ENCODE measurements at places on chromosomes 3 and 15.

DNA sequence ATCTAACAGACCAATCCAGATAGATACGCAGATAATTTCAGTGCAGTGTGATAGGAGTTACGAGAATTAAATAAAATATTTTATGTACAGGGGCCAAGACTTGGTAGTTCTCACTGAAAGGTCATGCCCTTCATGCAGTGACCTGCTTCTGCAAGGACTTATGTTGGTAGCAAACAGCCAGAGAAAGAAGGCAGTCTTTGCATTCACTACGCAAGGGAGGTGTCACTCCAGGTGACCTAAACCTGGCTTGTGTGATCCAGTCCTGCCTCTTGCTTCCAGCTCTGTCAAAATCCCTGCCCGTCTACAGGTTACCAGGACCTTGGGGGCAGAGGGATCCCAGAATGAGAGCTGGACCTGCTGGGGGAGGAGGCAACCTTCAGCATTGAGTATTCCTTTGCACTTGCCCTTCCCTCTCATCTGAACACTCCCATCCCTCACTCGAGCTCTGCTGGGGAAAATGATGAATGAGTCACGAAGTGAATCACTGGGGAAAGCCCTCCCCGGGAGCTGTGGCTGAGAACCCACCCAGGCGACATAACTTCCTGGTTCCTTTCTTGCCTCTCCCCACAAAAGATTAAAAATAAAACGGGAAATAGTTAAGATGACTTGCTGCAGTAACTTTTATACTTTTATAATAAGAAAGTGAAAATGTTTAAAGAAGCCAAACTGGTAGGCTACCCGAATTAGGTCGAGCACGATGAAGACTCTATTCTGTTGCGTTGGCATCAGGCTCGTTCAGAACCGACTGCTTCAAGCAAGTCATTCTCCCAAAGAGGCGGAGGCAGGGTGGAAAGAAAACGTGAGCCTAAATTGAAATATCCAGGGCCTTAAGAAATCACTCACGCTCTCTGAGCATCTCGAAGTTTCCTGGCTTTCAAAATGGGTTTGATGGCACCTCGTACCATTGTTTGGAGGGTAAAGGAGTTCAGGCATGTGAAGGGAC lies 216.1 kb downstream of the SLCO3A1 start:
- DNase-seq, result peak; percentile 29

GRCh38 chr3:94429517-94429916 lies 366.7 kb downstream of the NSUN3 start:
- DNase-seq, result no peak

GRCh38 chr15:66644869-66645268 lies 57.2 kb upstream of the SMAD6 start:
- DNase-seq, result no peak

- no peak for DNase-seq
Measured at GRCh38 chr3:157071744-157072525, 88.0 kb downstream of the CCNL1 start.

GRCh38 chr15:96274698-96275097 lies 55.8 kb upstream of the NR2F2 start:
- DNase-seq, result no peak

DNA sequence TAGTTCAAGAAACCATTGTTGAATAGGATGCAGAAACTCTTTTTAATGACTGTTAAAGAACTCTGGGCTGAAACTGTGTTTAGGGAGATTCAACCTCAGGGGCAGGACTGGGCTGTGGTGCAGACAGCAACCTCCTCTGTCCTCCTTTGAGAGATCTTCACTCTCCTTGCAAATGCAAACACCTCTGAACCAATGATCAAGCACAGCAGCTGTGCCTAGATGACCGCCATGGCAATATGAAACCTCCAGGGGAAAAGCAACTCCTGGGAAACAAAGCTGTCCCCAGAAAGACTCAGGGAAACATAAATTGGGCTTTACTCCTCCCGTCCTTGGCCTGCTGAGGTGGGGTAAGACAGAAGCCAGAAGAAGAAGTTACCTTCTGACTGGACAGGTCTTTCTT lies 52.6 kb downstream of the TBC1D2B start:
- no peak for DNase-seq

- DNase-seq, result peak; percentile 71
Measured at GRCh38 chr3:129121792-129122411, at the start of gene RAB43. Gene RAB43, minus strand, starts transcription at chr3:129121804. Its CDS starts 315 bp downstream, at chr3:129121489.

DNA sequence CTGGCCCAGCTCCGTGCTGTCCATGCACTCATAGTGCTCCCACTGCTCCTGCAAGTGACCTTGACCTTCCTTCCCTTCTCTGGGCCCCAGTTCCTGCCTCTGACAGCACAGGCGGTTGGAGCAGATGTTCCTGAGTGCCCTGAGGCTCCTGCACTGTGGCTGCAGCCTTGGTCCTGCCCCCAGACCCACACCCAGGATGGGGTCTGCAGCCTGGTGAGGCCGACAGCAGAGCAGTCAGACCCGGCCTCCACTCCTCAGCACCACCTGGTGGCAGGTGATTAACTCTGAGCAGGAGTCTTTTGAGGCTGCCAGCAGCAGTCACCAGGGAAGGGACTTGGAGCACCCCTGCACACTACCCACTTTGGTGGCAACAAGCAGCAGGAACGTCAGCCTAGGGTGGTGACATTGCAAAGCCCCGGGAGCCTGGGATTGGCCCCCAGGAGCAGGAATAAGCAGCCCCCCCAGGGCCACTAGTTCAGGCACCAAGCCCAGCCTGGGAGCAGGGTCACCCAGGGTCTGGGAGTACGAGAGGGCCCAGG lies 64.6 kb downstream of the CYP11A1 start:
- no peak for DNase-seq

GRCh38 chr3:141408596-141408995 lies 40.3 kb downstream of the ZBTB38 start:
- no peak for DNase-seq

DNA sequence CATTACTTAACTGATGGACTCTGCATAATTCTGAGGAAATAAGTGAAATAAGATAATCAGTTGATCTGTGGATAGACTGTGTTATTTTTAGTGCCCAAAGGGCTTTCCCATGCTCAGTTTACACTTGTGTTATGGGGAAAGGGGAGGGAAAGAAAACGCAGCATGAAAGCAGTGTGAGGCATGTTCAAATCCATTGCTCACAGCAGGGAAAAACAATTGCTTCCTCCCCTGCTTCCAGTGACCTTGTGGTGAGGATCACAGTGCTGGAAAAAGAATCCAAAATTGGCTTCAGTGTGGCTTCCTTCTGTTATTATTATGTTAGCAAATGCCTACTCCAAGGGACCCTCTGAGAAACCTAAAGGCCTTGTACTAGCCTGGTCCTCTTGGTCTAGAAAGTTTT lies 285.1 kb upstream of the CDIN1 start:
- DNase-seq, result no peak

DNA sequence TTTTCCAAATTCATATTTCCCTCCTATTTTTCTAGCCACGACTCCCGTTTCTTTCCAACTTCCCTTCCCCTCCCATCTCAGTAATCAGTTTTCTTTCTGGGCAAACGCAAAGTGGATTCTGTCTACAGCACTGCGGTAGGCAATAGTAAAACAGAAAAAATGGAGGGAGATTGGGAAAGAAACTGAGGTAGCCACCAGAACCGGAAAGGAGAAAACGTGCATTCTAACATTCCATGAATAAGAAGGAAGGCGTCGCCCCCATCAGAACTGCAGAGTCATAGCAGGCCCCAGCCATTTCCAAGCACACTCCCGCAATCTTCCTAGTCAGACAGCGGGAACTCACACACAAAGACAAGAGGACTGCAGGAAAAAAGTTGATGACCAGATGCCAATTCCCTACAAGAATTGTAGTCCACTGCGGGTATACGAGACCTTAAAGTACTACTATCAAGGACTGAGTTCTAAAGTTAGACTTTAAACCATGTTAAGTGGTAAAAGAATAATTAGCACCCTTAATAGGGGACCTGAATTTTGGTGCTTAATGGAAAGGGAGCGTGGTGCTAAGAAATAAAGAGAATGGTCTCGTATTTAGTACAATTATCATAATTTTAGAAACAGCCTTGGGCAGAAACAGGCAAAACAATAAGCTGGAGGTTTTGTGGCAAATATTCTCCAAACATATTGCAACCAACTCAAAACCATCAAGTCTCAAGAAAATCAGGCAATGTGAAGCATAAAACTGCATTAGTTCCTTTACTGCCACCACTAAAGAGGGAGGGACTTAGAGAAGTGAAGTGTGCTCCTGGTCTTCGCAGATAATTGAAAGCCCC lies 1.4 kb downstream of the PFN2 start:
- DNase-seq, result no peak

DNA sequence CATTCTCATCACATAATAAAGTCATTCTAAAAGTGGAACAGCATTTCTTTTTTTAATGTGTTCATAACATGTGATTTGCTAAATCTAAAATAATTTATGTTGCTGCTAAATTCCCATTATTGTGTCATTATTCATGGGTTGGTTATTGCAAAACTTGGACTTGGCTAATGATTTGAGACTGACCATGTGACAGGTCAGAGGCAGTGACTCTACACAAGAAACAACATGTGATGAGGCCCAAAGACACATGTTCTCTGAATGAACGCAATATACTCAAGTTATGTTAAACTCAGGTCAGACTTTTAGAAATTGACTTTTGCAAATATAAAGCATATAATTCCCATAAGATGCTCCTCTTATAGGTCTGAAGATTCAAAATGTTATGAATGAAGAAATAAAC lies 566.1 kb downstream of the TBL1XR1 start:
- no peak for DNase-seq

- DNase-seq, result no peak
Measured at GRCh38 chr15:61146931-61147230, 82.2 kb downstream of the RORA start.

DNA sequence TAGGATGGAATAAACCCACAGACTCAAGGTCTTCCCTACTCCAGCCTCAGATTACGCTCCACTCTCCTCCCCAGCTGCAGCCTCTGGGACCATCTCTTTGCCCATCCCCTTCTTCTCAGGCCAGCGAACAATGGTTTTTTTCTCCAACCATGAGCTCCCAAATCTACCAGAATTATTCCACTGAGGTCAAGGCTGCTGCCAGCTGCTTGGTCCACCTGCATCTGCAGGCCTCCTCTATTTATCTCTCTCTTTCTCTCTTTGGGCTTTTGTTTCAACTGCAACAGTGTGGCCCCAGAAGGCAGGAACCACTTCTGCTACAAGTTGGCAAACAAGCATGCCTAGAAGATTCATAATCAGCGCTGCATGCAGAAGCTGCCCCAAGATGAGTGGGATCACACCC lies 19.1 kb downstream of the CHRM5 start:
- DNase-seq, result no peak

GRCh38 chr15:29922191-29922590 lies 99.9 kb upstream of the TJP1 start:
- DNase-seq, result no peak

DNA sequence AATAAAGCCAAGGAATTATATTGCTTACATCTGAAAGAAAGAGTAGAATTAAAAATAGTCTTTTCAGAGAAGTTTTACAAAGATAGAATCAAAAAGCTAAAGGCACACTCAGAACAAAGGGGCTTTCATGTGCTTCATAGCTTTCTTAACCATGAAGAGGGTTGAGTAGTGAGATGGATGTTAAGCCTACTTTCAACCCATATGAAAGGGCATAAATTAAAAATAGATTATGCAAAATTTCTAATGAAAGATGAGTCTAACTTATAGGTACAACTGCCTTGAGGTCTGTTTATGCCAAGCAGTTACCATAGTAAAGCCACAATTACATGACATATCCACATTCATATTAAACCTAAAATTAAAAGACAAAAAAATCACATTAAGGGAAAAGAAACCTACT lies 223.3 kb upstream of the ARHGEF26 start:
- no peak for DNase-seq

- no peak for DNase-seq
Measured at GRCh38 chr3:99982650-99983049, 131.7 kb downstream of the FILIP1L start.

- DNase-seq, result no peak
Measured at GRCh38 chr3:114019486-114019885, 36.8 kb downstream of the CCDC191 start.

- no peak for DNase-seq
Measured at GRCh38 chr15:37582852-37583251, 351.6 kb upstream of the TMCO5A start.

GRCh38 chr3:142863010-142863817 lies 25.7 kb downstream of the PCOLCE2 start:
- DNase-seq, result no peak

DNA sequence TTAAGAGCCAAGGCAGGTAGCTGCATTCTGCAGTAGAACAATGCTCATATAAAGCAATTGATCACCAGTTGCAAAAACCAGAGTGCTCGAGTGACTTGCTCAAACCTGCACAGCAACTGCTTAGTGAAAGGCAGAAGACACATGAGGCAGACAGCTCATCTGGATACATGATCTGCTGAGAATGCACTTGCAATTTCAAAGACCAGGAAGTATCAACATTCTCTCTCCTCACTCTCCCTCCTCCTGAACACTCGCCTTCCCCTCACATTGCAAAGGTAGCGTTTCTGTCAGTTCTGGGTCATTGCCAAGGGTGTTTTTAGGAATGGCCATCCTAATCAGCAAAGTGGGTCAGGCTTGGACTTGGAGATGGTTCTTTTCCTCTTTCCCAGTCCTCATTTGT lies 61.0 kb downstream of the BFSP2 start:
- no peak for DNase-seq

- DNase-seq, result no peak
Measured at GRCh38 chr3:81980596-81981494, 219.4 kb upstream of the GBE1 start.

- DNase-seq, result no peak
Measured at GRCh38 chr15:93460717-93461116, 371.7 kb upstream of the RGMA start.

- DNase-seq, result no peak
Measured at GRCh38 chr15:35549567-35549966, 3.6 kb upstream of the DPH6 start.

DNA sequence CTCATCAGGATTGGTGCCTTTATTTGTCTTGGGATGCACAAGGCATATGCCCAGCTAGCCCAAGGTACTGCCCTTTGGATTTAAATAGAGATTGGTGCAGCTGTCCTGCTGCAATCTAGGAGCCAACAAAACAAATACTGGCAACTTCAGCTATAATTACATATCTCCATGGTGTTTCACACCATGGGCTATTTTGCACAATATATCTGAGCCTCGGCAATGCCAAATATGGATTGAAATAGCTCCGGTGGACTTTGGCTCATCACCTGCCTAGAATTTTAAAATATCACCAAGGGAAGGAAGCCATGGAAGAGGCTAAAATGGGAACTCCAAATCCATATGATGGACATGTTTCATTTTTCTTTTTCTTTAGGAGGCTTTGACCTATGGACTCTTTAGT lies 367.8 kb upstream of the UMPS start:
- no peak for DNase-seq

DNA sequence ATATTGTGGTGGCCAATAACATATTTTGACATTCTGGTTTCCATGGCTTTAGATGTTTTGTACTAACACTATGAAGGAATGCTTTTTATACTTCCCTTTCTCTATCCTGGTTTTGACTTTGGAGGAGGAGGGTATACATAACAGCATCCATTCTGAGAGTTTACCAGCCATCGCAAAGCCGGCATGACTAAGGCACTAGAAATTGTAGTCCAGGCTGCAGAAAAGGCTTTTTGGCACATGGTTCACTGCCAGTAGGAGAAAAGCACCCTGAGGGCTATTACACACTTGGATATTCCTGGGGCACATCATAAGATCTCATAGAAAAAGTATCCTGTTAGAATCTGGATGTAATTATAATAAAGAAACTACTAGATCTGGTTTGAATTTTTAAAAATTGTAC lies 101.8 kb downstream of the STT3B start:
- DNase-seq, result no peak

GRCh38 chr3:108031895-108032294 lies 58.9 kb downstream of the CD47 start:
- DNase-seq, result no peak

Measured in stimulated activated CD4-positive, alpha-beta T cell treated with anti-CD3 and anti-CD28 coated beads, TNF-alpha, amount 100 ng/mL, for 4 hours (primary cell).